ENCODE measurements at places on chromosomes 6 and 20. TPM values are rescaled to one million over a fixed set of nuclear protein-coding genes. Genes with fewer than 3 reads are reported as not detected.

TNFRSF21 gene
- total RNA-seq, result 39.3 TPM

GRCh38 chr6:12007887-12008286, 4.2 kb upstream of the HIVEP1 start:
- no peak for DNase-seq

DNA sequence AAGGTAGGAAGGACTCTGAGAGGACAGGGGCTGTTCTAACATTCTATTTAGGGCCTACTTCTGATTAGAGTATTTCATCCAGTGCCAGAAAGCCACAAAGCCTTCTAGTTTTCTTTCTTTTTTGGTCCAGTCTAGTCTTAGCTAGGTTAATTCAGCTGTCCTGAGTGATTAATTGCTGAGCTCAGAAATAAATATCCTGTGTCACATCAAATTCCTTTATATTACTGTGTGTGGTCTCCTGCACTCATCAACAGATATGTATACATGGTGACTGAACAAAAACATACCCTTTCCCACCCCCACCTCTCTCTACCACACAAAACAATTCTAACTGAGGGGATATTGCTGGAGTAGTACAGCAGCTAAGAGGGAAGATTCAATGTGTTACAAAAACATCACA, 601.5 kb upstream of the NRSN1 start:
- no peak for DNase-seq

DNA sequence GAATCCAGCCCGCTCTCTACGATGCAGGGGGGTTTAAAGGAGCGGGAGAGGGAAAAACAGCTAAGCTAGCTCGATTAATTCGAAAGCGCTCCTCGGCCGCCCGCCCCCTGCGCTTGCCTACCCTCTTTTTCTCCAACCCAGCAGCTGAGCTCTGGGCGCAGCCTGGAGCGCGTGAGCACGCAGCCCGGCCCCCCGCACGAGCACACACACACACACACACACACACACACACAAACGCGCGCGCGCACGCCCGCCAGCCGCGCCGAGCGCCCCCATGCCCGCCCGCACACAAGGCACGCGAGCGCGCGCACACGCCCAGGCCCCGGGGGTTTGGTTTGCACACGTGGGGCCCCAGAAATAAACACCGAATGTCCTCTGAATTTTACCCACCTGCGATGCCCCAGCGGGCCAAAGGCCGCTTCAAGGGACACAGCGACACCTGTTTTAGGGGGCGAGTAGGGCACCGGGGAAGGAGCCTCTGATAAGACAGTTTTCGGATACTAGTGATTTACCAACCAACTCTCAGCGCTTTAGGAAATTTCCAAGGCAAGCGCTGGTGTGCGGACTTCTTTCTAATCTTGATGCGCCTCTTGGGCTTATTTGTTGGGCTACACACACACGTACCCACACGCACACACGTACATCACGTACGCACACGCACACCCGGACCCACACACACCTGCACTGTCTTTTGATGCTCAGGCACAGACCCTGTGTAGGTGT, 802 bp upstream of the NRN1 start:
- DNase-seq, result peak; percentile 72

GRCh38 chr20:19110881-19111460, 101.5 kb upstream of the SLC24A3 start:
- no peak for DNase-seq

- no peak for DNase-seq
These were observed 8.2 kb upstream of the TAF8 start for GRCh38 chr6:42042108-42042507.

DNA sequence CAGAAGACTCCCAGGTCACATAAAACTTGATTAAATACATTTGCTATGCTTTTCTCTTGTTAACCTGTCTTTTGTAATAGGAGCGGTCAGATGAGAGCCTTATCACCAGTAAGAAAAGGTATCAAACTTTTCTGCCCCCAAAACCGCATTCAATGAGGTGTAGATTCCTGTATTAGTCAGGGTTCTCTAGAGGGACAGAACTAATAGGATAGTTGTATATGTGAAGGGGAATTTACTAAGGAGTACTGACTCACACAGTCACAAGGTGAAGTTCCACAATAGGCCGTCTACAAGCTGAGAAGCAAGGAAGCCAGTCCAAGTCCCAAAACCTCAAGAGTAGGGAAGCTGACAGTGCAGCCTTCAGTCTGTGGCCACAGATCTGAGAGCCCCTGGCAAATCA, 32.7 kb downstream of the PTPRK start:
- DNase-seq, result peak; percentile 74

DNA sequence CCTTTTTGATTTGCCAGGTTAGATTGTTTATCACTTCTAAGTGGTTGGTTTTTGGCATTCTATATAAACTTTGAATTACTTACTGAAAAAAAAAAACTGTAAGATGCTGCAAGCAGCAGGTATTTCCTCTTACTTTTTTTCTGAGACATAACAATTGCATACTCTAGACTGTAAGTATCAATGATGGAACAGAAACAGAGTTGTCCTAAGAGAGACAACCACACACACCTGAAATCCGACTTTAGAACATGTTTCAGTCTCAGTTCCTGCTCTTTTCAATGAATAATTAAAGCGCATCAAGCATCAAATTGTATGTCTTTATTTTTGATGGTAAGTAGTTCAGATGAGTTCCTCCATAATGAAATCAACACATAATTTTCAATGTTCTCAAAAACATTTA, 105.3 kb upstream of the KHDRBS2 start:
- no peak for DNase-seq

DNA sequence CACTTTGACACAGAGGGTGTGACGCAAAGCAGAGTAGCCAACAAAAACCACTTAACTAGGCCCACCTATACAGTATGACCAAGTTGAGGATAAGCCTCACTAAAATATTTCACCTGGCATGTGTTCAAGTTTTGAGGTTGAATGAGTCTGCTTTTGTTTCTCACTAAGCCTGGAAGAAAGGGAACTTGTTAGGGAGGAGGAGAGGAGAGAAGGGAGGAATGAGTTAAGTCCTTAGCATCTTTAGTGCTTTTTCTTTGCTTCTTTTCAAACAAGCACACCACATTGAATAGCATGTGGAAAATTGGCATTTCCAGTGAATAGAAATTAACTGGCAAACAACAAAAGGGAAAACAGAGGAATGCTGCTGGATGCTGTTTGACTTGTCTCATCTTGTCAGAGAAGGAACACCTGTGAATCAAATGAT, 461.9 kb downstream of the GJA1 start:
- peak; percentile 37 for DNase-seq

- DNase-seq, result no peak
These were observed 113.7 kb upstream of the F13A1 start for GRCh38 chr6:6434151-6434550.

GRCh38 chr20:32632461-32633354, 41.0 kb downstream of the C20orf203 start:
- DNase-seq, result no peak

DNA sequence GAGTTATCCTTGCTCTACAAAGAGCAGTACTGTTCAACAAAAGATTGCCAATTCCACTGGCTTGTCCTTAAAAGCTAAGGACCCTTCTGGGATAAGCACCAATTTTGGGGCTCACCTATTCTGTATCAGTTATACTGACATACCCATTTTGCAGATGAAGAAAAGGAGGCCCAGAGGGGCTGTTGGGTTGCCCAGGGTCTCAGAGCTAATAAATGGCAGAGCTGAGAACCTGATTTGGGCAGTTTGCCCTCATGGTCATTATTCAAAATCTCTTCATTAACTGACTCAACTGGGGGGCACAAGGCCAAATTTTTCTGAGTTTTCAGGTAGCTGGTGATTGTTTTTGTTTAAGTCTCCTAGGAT, 31.3 kb downstream of the NSFL1C start:
- DNase-seq, result no peak

DNA sequence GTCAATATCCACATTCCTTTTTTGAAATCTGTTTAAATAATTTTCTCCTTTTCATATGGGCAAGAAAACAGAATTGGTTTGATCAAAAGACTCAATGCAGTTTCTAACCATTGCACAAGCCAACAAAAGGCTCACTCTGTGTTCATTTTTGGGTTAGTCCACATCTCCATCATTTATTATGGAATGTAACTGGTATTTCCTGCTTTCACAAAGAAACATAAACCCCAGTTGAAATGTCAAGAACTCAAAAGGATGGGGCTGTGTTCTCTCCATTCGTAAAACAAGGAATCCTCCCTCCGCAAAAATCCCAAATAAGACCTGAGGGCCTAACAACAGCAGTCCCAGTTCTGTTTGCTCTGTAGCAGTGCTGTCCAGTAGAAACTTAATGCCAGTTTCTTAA, 420.9 kb downstream of the GJA1 start:
- DNase-seq, result no peak

DNA sequence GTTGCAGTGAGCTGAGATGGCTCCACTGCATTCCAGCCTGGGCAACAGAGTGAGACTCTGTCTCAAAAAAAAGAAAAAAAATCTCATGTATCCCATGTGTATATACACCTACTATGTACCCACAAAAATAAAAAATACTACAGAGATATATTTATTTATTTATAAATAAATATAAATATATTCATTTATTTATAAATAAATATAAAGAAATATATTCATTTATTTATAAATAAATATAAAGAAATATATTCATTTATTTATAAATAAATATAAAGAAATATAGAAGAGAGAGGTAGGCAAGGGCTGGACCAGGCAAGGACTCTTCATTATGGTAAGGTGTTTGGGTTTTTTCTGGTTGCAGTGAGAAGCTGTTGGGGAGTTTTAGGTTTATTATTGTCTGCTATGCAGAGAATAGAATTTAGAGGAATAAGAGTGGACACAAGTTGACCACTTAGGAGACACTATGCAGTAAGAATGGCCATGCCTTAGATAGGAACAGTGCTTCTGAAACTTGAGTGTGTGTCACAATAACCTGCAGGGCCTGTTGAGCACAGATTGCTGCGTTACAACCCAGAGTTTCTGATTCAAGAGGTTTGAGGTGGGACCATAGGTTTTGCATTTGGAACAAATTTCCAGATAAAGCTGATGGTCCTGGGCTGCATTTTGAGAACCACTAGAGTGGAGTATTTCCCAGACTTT, 254.2 kb downstream of the EYA4 start:
- DNase-seq, result no peak

- no peak for DNase-seq
These were observed 67.0 kb downstream of the SLX4IP start for GRCh38 chr20:10502098-10502526.

DNA sequence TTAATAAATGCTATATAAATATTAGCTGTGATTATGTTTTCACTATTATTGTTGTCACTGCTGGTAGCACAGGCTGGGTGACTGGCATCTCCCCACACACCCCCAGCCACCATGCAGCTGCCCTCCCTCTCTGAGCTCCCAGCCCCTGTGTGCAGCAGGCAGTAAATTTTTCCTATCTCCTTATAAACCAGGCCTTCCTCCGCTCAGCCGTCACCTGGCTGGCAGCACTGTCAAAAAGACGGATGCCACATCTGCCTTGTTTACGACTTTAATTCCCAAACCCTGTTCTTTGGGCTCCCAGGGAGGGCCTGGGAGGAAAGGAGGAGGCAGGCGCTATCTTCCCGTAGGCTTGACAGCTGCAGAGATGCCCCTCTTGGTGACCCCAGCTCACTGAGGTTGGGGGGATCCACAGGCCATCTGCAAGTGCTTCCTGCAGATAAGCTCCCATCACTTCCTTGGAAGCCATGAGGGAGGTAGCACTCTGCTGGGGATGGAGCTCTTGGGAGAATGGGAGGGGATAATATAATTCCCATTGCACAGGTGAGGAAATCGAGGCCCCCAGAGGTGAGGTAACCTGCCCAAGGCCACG, 94.5 kb downstream of the GRM4 start:
- no peak for DNase-seq

Measured in Daoy (cell line).